ENCODE measurements at places on chromosomes 2 and 18.

- no peak for DNase-seq
These were observed 7.3 kb downstream of the PXDN start for GRCh38 chr2:1736997-1737480.

GRCh38 chr2:101474731-101475384, at the start of gene RFX8:
Gene RFX8, minus strand, starts transcription at chr2:101475112. Its CDS starts 8,264 bp downstream, at chr2:101466848.
- DNase-seq = peak; percentile 41

GRCh38 chr2:187618813-187619212, 64.6 kb upstream of the TFPI start:
- no peak for DNase-seq

GRCh38 chr2:26721115-26722032, 28.9 kb downstream of the KCNK3 start:
- no peak for DNase-seq

GRCh38 chr2:14910654-14911053, 278.1 kb downstream of the LRATD1 start:
- no peak for DNase-seq

DNA sequence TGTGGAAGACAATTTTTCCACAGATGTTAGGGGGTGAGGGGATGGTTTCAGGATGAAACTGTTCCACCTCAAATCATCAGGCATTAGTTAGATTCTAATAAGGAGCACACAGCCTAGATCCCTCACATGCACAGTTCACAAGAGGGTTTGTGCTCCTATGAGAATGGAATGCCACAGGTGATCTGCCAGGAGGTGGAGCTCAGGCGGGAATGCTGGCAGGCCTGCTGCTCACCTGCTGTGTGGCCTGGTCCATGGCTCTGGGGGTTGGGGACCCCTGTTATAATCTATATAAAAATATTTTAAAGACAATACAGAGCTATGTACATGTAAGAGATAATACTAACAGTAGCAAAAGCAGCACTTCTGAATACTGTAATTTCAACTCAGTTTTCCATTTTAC, 19.2 kb downstream of the CWC22 start:
- no peak for DNase-seq

DNA sequence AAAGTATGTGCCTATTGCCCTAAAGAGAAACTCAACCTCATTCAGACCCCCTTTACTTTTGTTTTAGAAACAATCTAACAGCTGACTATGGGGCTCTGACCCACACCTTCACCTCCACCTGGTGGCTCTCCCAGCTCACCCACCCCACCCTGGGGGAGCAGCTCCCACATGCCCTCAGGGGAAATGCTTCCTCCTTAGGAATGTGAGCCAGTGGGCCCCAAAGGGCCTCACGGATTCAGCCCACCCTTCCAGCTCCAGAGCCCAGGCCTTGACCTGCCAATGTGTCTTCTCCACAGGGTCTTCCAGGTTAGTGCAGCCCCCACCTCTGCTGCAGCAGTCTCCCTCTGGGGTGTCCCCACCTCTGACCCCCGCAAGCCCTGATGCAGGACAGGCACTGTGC, 680.1 kb upstream of the RAB6C start:
- no peak for DNase-seq

DNA sequence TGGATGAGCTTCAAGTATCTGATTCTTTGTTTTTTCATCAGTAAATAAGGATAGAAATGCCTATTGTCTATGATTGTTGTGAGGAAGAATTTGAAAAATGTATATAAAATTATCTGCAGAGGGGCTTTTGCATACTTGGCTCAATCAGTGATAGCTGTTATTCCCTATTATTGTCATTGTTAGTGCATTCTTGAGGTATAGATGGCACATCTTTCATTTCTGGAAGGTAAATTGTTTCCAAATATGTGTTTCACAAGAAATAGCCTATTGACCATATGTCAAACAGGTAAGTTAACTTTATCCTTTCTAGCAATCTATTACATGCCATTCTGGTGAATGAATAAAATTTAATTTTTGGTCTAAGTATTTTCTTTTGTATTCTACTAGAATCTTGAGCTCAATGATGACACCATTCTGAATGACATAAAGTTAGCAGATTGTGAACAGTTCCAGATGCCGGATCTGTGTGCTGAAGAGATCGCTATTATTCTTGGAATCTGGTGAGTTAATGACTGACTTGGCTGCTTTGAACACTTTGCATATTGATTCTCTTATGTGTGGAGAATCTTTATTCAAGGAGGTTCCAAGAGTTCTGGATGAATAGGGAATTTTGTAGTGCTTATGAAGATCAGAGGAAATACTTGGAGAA, 44.2 kb downstream of the TTC27 start:
- no peak for DNase-seq

GRCh38 chr18:36638224-36638623, 190.6 kb downstream of the TPGS2 start:
- no peak for DNase-seq

DNA sequence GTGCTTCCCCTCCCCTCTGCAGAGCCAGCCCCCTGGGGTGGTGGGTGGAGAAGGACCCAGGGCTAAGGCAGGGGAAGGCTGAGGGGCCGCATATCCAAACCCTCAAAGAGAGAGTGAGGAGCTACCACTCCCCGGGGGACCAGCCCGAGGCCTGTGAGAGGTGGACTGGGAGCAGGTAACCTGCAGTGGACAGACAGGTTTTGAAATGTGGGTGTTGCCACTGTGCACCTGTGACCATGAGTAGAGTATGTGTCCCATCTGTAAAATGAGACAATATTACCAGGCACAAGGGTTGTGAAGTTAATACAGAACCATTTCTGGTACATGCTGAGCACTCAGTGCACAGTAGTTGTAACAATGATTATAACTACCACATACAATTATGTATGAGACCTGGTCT, 51.2 kb upstream of the POMC start:
- no peak for DNase-seq

GRCh38 chr2:85648619-85649018, 19.4 kb downstream of the SFTPB start:
- no peak for DNase-seq

Data from stimulated activated CD4-positive, alpha-beta T cell treated with anti-CD3 and anti-CD28 coated beads, Interleukin-1b, Interleukin-23, amount 100 ng/mL, for 24 hours (primary cell).